ENCODE measurements at places on chromosomes 16 and 17.
A peak's percentile ranks its signal among the peaks of the same experiment; 100 is the strongest.

DNA sequence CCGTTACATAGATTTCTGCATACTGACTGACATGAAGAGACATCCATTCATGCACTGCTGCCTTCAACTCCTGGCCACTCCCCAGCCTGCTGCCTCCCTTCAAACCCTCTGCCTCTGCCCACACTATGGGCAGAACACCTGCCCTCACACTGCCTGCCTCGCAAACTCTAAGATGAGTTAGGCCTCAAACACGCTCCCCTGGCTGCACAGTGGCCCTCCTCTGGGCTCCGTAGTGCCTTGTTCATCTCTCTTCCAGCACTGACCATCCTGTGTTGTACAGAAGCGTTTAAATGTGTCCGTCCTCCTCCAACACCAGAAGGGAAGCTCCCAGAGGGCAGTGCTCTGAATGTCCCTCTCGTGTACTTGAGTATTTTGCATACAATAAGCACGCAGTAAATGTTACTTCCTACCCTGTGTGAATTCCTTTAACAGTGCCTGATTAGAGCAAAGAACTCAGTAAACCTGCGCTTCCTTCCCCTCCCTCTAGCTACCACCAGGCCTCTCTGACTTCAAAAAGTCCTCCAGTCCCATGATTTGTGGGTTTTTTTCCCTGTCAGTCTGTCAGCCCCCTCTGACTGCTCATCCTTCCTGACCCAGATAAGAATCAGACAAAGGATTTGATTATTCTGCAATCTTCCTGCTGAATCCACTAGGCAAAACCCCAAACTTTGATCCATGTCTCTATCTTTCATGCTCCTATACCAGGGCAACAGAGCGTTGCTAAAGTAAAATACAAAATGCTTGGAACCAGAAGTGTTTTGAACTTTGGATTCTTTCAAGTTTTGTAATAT is 3.9 kb downstream of the DHX33 start:
- DNase-seq, result no peak

- no peak for DNase-seq
Observed at GRCh38 chr17:15492186-15492585, 24.8 kb upstream of the CDRT4 start.

GRCh38 chr16:67719048-67719777 is at the start of gene GFOD2:
Gene GFOD2 (minus strand): TSS chr16:67719316. CDS start chr16:67685715, 33,601 bp downstream.
- peak; percentile 98 for DNase-seq

- DNase-seq, result no peak
Observed at GRCh38 chr16:61892531-61892930, 143.7 kb downstream of the CDH8 start.

DNA sequence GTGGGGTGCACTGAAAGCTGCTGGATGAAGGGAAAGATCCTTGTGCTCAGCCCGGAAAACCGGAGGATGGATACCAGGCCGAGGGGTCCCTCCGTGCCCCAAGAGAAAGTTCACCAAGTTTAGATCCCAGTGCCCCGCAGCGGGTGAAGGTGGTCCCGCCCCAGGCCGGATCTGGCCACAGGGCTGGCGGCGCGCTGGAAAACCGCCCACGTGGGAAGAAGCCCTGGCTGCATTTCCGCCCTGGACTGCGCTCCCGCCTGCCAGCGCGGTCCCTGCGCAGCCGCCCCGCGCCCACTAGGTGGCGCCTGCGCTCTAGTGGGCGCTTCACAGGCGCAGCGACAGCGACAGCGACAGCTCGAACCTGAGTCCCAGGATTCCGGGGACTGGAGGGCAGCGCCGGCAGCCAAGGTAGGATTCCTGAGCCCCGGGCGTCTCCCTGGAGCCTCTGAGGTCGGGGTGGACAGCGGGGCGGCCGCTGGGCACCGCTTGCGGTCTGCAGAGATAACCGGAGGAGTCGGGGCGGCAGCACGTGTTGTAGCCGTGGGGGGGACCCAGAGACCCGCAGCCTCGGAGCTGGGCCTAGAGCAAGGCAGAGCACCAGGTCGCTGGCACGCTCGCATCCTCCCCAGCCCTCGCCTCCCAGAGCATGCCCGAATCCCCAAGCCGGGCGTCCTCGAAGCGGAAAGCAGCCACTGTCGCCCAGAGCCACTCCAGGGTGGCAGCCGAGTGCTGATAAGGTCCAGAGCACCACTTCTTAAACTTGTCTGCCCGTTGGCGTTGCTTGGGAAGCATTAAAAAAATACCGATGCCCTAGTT is at the start of gene CHD9:
Gene CHD9 (plus strand): TSS at position 322 of the 816 bp plus-strand sequence. CDS start 101,099 bp downstream, outside the sequence.
- peak; percentile 42 for DNase-seq

DNA sequence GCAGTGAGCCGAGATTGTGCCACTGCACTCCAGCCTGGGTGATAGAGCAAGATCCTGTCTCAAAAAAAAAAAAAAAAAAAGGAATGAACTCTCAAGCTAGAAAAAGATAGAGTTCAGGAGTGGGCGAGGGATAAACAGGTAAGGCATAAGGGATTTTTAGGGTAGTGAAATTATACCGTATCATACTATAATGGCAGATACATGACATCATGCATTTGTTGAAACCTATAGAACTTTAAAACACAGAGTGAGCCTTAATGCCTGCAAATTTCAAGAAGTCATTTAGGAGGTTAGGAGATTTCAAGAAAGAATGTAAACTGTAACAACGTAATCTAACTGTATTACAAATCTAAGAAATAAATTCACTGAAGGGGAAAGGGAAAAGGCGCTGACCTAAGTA is 20.4 kb downstream of the SKAP1 start:
- no peak for DNase-seq

DNA sequence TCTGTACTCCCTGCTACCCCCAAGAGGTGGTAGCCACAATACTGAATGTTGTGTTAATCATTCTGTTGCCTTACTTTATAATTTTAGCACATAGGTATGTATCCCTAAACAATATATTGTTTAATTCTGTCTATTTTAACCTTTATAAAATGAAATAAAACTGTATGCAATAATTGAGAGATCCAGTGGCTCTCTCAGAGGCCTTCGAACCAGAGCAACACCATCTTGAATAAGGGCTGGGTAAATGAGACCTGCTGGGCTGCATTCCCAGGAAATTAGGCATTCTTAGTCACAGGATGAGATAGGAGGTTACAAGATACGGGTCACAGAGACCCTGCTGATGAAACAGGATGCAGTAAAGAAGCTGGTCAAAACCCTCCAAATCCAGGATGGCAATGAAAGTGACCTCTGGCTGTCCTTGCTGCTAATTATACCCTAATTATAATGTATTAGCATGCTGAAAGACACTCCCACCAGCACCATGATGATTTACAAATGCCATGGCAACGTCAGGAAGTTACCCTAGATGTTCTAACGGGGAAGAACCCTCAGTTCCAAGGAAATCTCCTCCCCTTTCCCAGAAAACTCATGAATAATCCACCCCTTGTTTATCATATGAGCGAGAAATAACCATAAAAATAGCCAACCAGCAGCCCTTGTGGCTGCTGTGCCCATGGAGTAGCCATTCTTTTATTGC is 2.0 kb upstream of the CANT1 start:
- no peak for DNase-seq

GRCh38 chr17:80474231-80474960 is 2.0 kb downstream of the NPTX1 start:
- DNase-seq, result no peak

DNA sequence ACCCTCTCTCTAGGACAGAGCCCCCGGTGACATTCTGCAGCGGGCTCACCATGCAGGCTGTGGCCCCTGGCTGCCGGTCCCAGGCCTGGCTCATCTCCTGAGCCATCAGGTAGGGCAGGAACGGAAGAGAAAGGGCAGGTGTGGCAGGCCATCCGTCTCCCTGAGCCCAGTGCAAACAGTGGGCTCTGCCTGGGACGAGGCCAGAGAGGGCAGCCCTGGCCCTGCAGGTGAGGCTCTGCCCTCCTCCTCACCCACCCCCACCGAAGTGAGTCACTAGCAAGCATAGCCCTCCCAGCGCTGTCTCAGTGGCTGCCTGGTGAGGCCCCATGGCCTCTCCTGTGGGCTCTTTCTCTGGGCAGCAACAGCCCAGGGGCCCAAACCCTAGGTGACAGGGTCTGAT is 14.5 kb downstream of the OTOP3 start:
- no peak for DNase-seq

Measured in stimulated activated CD8-positive, alpha-beta memory T cell treated with anti-CD3 and anti-CD28 coated beads, Interleukin-7, amount 100 ng/mL, for 1 hour (primary cell).